ENCODE measurements at places on chromosomes 1 and 21. TPM values are rescaled to one million over a fixed set of nuclear protein-coding genes. Genes with fewer than 3 reads are reported as not detected.

DNA sequence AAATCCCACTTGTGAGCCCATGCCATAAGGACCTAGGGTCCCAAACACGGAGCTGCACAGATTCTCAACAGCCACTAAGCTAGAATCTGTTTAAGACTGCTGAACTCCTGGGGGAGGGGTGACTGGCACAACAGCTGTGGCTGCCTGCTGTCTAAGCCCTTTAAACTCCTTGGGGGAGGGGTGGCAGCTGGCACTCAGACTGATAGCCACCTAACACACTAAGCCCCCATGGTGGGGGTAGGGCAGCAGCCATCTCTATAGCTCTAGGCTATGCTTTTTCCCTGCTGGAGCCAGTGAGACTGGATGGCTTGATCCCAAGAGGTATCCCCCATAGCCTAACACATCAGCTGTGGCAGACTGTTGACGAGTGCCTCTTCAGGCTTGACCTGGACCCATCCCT, 73.3 kb upstream of the FMO3 start:
- DNase-seq, result no peak

- DNase-seq, result no peak
Measured at GRCh38 chr1:76105372-76105771, 30.8 kb downstream of the ST6GALNAC3 start.

DNA sequence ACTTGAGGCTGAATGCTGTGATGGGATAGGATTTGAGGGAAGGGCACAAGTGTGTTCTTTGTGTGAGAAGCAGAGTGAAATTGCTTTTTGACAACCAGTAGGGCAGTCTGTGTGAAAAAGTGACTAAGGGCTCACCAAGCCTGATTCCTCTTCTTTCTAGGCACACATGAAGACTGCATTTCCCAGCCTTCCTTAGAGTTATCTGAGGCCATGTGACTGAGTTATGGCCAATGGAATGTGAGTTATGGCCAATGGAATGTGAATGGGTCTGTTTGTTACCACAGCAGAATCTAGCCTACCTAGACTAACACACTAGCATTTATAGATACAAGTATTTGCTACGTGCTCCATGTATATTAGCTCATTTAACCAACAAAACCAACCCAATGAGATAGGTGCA, 35.3 kb upstream of the DIRAS3 start:
- no peak for DNase-seq

GRCh38 chr1:107058245-107059032, 2.0 kb downstream of the PRMT6 start:
- DNase-seq, result no peak

GRCh38 chr1:117001254-117001927, at the start of gene CD101:
CD101 (plus strand) TSS chr1:117001760; CDS start chr1:117001818, 58 bp downstream.
- DNase-seq, result peak; percentile 70

- DNase-seq, result no peak
Measured at GRCh38 chr21:34615487-34615814, 538 bp upstream of the RCAN1 start.

The TRIM62 gene
- total RNA-seq, result 3.7 TPM

The ATP1A2 gene
- not detected for total RNA-seq

The TTF2 gene
- total RNA-seq, result 99.7 TPM
